Activated naive CD4-positive, alpha-beta T cell treated with anti-CD3 and anti-CD28 coated beads, Interleukin-2, amount 50 U/mL, for 72 hours (primary cell): ENCODE measurements at places on chromosomes 4 and X.

GRCh38 chr4:86497980-86498862 lies 95.9 kb upstream of the PTPN13 start:
- no peak for DNase-seq

GRCh38 chr4:26021417-26022345 lies 107.7 kb downstream of the SMIM20 start:
- DNase-seq, result no peak

- DNase-seq, result no peak
These were observed 6.2 kb downstream of the GAK start for GRCh38 chr4:925771-926500.

DNA sequence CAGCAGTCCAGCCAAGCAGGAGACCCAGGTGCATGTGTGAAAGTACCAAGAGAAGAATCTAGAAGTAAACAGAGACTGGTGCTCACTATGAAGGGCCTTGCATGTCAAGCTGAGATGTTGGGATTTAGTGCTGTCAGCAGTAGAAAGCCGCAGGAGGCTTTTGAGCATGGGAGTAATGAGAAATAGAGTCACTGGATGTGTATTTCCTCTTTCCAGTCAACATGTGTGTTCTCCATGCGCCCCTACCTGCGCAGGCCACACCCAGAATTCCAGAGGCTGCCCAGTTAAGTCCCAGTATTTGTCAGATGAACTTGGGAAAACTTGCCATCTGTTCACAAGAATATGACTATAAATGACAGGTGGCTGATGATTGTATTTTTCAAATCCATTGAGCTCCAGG lies 4.5 kb upstream of the MAMLD1 start:
- DNase-seq, result no peak

GRCh38 chr4:77358315-77358928 lies 201.4 kb downstream of the CCNG2 start:
- DNase-seq, result peak; percentile 15

DNA sequence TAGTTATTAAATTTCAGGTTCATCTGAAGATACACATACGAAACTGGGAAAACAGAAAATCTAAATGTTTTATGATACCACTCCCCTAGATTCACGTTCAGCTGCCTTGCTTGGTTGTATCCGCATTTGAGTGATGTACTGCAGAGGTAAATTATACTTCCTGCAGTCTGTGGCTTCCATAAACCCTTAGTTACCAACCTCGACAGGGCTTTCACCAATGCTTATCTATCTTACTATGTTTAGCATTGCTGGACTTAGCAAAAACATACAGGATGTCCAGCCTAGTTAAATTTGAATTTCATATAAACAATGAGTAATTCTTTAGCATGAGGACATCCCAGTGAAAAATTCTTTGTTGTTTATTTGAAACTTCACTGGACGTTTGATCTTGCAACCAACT lies 108.8 kb downstream of the TMA16 start:
- DNase-seq, result no peak

GRCh38 chr4:57034520-57034919 lies 55.8 kb downstream of the POLR2B start:
- no peak for DNase-seq

DNA sequence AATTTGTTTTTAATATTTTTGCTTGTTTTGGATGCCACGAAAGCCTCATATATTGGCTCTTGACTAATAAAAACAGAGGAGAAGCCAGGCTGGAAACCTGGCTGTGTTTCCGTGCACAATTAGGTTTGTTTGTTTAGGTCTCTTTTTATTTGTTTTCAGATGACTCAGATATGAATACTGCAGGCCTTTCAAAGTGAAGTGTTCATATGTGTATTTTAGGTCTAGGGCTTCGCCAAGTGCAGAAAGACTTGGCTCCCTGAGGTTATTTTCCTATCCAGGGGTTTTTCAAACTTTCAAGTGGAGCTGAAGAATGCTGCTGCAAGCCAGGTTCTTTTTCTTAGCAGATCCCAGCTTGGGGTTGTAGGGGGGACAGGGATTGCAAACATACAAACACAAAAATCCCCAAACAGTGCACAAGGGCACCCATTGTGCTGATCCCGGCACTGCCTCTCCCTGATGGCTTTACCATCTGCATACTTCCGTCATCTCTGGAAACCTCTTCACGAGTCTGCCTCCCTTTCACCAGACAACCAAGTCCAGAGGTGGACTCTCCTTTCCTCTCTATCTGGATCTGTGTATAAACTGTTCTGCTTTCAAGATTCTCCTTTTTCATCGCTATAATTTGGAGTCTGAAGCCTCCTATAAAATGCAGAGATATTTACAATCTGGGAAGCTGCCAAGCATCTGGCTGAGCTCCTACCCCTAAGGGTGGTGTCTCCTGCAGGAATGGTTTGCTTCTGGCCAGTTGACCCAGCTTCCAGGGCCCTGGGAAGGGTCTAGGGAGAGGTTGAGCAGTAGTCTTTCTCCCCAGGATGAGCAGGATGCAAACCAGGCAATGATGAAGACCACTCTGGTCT lies 108.6 kb downstream of the SMIM20 start:
- DNase-seq, result no peak

DNA sequence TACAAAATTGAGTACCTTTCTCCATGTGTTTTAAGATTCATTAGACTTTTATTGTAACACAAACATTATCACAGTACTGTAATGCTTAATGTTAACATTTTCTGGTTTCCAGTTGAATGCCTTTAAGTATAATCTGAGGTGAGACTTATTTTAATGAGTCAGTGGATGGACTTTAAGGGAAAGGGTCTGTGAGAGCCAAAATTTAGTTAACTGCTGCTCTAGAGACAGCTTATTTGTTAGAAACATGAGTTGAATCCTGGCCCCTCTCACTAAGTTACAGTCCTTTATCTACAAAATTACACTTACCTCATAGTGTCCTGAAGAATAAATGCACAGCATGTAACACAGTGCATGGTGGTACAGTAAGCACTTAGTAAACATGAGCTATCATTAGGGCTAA lies 66.0 kb downstream of the PGRMC2 start:
- no peak for DNase-seq

DNA sequence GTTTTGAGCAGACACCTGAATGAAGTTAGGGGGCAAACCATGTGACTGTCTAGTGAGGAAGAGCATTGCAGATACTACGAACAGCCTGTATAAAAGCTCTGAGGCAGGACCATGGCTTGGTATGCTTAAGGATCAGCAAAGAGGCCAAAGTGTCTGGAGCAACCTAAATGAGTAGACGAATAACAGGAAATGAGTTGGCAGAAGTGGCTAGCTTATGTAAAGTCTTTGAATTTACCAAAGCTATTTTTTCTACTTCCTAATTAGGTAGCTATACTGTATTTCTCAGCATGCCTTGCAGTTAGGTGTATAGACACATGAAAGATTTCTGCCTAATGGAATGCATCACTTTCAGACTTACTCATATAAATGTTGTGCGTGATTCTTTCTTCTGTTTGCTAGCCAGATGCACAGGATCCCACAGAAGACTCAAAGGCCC lies 9.3 kb upstream of the GPRIN3 start:
- no peak for DNase-seq

- no peak for DNase-seq
These were observed 211.4 kb downstream of the MID1IP1 start for GRCh38 chrX:39012621-39013111.

- DNase-seq, result no peak
These were observed 1.7 kb downstream of the IL13RA1 start for GRCh38 chrX:118729042-118729652.

DNA sequence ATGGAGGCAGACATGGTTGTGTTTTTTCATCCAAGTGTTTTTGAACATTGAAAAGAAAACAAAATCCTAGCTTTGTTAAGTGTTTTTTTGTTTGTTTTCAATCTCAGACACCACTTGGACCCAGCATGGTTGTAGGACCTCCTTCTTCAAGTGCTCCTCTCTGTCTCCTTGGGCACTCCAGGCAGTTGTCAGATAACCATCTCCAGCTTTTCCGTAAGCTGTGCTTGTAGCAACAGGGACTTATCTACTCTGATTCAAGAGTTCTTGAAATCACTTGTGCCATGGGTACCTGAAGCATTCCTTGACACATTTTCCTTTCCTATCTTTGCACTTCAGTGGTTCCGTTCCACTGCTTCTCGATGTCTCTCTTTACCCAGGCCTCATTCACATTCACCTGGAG lies 334.9 kb upstream of the DDX53 start:
- DNase-seq, result no peak

GRCh38 chr4:146214238-146214637 lies at the start of gene REELD1:
TSS of gene REELD1 (plus strand) at chr4:146214538. CDS start at chr4:146216953, 2,415 bp downstream.
- no peak for DNase-seq

GRCh38 chr4:113094331-113094730 lies 44.9 kb downstream of the ANK2 start:
- DNase-seq, result no peak

DNA sequence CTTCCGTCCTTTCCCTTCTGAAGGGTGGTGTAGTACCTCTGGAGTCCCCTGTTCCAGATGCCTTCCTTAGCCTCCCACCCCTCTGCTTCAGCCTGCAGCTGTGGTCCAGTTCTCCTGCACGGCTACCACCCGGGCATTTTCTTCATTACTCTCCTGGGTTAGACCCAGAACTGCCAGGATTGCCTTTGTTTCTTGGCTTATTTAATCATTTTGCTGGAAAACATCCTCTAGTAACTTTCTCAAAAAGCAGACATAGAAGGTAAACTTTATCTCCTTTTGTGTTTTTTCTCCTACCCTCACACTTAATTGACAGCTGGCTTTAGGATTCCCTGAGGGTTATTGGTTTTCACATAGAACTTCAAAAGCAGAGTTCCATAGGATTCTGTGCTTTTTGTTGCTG lies 20.2 kb downstream of the ANAPC4 start:
- DNase-seq, result no peak

DNA sequence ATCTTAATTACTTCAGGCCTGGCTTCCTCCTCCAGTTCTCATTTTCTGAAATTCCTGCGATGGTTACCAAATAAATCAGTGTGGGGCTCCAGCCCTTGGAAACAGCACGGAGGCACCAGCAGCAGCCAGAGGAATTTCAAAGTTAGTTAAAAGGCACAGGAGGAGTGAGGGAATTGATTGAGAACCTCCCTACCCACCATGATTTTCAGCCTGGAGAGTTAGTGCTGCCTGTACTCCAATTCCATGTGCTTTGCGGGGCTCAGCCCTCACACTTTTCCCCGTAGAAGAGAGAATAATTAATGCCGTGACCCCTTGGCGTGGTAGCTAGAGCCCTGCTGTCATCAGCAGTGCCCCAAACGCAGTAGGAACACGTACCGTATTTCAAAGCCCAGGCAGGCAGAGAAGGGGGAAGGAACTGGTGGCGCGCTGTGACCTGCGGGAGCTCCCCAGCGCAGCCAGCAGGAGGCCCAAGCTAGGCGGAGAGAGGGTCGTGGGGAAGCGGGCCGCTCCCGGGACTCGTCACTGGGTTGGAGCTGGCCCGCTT lies 84.0 kb upstream of the IGFBP7 start:
- no peak for DNase-seq

GRCh38 chrX:20547611-20548051 lies 280.9 kb upstream of the RPS6KA3 start:
- no peak for DNase-seq

- no peak for DNase-seq
These were observed 55.6 kb downstream of the HAUS3 start for GRCh38 chr4:2186133-2186864.

- no peak for DNase-seq
These were observed 54.6 kb upstream of the CLDN34 start for GRCh38 chrX:9912351-9913145.

GRCh38 chr4:52004414-52004813 lies 15.7 kb downstream of the LRRC66 start:
- no peak for DNase-seq

DNA sequence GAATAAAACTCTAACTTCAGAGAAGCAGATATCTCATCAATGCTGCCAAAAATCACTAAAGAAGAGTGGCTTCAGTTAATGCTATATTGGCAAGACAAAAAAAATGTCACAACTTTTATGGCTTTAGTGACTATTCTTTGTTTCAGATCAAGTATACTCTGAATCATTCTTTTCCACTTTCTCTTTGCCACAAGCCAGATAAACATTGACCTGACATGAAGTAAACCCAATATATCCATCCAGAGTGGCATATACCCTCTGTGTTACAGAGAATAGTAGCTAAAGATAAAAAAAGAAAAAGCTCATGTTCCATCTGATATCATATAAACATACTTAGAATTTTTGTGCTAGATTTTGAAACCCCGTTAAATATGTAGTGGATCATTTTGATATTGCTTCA lies 206.7 kb upstream of the CNKSR2 start:
- no peak for DNase-seq

- DNase-seq, result no peak
These were observed 172.5 kb downstream of the PCDH18 start for GRCh38 chr4:137359691-137360315.

- DNase-seq, result no peak
These were observed 28.1 kb upstream of the GPC3 start for GRCh38 chrX:134013524-134013923.

DNA sequence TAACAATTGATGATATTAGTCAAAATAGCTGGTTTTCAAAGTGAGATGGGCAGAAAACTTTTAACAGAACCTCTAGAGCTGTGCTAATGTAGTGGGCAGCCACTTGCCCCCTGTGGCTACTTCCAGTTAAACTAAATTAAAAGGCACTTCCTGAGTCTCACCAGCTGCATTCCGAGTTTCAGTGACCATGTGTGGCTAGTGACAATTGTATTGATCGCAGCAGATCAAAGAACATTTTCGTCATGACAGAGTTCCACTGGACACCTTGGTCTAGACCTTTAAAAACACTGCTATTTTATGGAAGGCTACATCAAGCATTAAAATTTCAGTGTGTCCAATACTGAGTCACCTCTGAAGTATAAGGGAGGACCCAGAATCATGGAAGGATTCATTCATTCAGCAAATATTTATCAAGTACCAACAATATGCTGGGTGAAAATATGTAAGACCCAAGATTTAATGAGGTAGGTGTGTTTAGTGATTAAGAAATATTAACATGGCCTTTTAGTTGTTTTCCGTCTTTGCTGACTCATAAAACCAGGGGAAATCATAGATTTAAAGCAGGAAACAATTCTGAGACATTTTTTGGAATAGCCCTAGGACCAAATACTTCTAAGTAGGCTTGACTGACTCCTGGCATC lies 5.1 kb upstream of the FAT1 start:
- no peak for DNase-seq

GRCh38 chr4:3771164-3771809 lies 5.1 kb downstream of the ADRA2C start:
- DNase-seq, result no peak

DNA sequence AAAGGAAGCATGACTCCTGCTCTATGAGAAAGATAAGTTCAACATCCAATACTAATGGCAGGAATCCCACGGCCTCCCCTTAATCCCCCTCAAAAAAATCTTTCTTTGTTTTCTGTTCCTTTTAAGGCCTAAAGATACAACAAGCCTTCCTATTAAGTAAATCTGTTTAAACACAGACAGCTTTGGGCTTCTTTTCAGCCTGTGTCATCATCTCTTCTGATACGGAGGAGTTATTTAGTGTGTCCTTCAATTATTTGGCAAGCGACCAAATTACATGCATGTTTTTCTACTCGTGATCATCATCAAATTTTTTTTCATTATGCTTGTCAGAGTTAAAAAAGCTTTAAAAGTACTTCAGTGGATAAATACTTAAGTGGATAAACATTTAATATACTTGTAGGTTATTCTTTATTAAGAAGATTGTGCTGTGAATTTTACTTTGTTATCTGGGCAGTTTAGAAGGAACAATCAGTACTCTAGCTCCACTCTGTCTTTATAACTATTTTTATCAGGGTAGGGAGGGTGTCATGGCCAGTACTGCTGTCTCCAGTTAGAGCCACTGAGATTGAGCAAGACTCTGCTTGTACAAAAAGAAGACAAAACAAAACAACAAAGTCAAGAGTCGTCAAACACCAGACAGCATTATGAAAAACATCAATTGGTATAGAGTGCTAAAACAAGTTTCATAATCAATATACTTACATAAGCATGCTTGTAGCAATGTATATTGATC lies 210.7 kb downstream of the PRR32 start:
- no peak for DNase-seq
